ENCODE measurements at places on chromosomes 2 and 18.

- DNase-seq = peak; percentile 35
Measured at GRCh38 chr2:54456612-54457322, 640 bp downstream of the SPTBN1 start.

DNA sequence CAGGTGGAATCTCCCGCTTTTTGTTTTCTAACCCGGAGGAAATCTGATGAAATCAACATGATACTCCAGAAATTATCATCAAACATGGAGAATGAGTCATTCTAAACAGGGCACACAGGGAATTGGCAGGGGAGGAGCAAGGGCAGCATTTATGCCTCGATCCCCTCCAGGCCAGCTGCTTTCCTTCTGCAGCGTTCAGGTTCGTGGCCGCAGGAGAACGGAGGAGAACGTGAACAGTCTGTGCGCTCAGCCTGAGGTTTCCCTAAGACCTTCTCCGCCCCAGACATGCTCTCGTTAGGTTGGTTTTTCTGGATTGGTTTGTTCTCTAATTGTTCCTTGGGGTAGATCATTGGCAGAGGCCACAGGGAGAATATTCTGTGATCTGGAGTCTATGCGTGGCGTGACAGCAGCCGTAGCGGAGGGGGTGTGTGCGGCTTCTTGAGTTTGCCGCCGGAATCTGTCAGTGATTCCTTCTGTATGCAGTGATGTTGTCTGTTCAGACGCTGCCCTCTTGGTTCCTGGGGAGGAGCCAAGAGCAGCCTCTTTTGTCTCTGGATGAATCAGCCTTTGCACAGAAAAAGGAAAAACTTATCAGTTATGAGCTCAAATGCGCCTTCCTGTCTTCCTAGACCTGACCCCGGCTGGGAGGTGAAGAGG is 75.9 kb downstream of the SH3BP4 start:
- no peak for DNase-seq

- DNase-seq = no peak
Measured at GRCh38 chr2:192155511-192156118, 39.1 kb downstream of the TMEFF2 start.

DNA sequence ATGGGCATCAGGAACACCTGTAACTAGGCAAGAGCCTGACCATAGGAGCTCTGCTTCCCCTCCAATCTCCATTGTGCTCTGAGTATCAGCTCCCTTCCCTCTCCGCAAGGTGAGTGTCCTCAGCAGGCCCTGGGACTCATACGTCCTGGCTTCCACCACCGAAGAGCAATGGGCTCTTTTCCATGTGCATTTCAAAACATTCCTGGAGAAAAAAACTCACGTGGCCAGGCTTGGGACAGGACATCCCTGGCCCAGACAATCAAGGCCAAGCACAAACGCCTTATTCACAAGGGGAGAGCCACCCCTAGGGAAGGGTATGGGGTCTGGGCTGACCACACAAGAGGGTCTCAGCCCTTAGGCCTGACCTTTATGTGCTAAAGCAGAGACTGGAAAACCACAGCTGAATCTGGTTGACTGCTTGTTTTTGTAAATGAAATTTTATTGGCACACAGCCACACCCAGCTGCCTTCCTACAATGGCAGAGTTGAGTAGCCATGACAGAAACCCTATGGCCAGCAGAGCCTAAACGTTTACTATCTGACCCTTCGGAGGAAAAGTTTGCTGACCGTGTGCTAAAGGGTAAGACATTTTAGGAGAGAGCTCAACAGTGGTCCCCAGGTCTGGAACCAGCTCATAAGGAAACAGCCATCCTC is 175.7 kb upstream of the ARL4C start:
- no peak for DNase-seq

DNA sequence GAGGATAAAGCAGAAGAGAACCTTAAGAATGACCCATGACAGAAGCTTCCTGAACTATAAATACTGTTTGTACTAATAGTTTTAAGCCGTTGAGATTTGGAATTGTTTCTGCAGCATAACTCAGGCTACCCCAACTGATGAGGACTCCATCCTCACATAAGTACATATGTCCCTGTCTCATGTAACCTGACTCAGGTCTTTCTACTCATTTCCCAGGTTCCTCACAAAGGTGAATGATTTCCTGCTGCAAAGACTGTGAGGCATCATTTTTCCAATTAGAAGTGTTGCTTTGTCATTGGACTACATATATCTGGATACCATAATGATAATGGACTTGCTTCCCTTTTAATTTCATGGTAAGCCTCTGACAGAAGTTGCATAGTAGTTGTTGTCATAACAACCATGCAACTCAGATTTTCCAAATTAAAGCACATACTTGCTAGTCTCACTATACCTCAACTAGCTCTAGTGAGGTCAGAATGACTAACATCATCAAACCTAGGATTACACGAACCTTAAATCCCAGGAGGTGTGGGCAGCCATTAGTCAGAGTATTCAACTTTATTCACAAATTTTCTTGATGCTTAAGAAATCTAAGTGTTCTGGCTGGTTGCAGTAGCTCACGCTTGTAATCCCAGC is 38.0 kb upstream of the NEDD4L start:
- no peak for DNase-seq

DNA sequence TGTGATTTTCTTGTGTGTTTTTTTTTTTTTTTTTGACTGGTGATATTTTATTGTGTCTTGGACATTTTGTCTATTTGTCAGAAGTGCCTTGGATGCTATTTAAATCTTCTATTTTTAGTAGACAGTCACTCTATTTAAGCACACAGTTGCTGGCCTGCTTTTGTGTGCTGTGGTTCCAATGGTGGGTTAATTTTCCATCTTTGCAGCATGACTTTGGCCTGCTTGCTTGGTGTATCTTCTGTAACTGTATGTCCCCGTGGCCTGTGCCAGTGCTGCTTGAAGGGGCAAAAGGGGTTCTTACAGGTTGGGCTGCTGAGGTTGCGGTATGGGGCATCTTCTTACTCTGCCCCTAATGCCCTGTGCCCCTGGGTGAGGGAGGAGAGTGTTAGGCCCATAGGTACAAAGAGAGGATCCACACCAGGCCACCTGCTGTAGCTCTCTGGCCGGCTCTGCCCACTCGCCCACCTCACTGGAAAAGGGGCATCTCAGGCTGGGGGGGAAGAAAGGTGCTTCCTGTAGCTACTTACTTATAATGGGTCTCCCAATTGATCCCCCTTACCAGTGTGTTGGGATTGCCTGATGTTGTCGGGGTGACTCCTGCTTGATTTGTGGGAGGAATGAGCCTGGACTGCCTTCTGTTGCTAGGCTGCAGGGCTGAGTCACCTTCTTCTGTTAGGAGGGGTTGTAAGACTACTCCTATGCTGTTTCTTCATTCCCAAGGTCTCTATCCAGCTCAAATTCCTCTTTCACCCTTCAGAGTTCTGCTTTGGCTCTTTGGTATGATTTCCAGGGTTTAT is 490.0 kb upstream of the HS6ST1 start:
- no peak for DNase-seq

DNA sequence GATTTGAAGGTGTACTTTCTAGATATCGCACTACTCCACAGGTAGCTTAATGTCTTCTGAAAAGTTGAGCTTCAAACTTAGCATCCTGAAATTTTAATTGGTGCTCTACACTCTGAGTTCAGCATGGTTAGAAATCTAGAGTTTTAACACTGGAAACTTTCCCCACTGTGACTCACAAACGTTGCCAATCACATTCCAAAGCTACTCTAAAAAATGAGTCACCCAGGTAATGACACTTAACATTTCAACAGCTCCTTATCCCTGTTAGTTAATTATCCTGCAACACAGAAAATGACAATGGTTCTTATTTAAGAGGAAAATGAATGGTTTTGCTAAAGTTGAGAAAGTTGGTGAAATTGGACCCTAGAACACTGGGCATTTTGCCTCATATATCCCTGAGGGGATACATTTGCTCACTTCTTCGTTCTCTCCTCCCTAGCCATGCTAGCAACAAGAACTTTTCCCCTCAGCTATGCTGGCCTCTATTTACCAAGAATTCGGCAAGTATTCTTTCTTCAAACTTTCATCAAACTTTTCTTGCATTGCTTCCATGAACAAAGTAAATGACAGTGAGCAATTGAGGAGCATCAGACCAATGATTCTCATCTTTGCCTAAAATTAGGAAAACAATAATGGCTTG is 1024.1 kb upstream of the KLHL29 start:
- no peak for DNase-seq

- DNase-seq = no peak
Measured at GRCh38 chr2:230457073-230457768, 41.2 kb downstream of the SP100 start.

DNA sequence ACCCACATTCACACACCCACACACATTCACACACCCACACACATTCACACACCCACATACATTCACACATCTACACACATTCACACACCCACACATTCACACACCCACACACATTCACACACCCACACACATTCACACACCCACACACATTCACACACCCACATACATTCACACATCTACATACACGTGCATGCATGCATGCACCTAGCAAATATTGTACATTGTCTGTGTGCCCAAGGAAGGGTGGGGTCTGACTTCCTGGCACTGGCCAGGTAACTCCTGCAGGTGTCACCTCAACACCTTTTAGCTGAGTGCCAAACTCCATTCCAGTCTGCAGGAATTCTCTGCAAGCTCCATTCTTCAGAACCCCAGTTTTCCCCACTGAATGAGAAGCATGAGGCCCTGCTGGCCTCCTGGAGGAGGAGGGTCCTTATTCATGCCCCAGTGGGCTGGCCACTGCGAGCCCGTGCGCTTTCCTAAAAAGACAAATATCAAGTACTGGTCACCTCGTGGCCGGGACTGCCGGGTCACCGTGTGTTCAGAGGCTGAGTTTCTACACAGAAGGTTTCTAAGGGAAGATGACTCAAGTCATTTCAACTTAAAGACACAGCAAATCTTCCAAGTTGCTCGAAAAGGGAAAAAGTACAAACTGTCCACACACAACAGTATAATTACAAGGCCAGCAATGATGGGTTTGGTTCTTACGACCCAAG is 131.5 kb downstream of the HDAC4 start:
- DNase-seq = no peak

DNA sequence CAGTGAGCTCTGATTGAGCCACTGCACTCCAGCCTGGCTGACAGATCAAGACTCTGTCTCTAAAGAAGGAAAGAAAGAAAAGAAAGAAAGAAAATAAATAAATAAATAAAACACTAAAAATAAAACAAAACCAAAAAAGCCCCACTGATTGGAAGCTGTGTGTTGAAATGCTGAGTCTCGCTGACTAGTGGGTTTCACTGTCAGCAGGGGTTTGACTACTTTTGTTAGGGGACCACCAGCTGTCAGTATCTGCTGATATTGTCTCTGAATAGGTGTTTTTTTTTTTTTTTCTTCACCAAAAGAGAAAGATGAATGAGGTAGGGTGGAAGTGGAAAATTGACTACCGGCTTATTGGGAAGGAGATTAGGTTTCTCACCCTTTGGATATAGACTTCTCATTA is 12.8 kb upstream of the ACTR2 start:
- DNase-seq = no peak

DNA sequence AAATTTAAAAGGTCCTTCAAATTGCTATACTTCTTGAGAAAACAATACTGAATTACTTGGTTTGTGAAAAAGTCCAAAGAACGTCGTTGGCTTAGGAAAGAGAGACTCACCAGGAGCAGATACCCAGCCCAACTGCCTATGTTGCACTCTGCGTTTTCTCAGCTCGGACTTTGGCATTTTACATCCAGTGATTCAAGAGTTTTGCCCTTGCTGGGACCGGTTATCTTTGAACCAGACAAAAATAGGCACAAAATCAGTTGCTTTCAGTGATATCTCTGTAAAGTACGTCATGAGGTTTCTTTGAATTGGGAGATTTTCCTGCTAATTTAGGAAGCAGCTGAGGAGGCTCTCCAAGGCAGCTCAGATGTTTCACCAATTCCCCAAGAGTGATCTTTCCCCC is 29.3 kb downstream of the FHOD3 start:
- no peak for DNase-seq

DNA sequence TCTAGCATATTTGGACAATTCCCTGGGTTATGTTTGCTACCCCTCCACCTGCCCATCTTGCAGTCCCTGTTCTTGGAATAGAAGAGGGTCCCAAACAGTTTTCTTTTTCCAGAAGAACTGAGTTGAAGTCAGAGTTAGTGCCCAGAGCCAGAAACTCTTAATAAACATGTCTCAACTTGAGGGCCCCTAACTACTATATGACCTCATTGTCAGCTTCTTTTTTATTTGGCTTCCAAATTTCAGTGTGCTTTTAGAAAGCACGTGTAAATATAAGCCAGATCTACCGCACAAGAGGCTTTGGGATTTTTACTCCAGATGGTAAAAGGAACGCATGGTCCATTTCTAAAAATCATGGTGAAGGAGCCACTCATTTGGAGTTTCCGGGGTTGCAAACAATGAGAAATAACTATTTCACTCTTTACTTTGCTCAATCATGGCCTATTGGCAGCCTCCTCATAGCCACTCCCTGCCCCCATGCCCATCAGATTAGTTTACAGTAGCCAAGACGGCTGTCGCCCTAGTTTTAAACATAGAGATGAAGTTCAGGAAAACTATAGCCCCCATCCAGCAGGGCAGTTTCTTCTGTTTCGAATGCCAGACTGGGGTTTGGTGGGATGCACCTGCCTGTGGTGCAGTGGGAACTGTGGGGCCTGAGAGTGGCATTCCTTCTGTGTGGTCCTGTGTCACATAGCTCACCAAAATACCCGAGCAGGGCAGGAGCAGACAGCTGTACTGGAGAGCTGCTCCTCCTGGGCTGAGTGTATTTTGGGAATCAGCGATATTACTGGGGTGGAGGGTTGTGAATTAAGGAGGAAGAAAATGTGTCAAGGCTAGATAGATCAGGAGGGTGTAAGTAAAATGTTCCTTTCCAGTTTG is 1.7 kb downstream of the MAPRE3 start:
- no peak for DNase-seq

- DNase-seq = no peak
Measured at GRCh38 chr2:205713086-205713485, 30.8 kb downstream of the NRP2 start.

DNA sequence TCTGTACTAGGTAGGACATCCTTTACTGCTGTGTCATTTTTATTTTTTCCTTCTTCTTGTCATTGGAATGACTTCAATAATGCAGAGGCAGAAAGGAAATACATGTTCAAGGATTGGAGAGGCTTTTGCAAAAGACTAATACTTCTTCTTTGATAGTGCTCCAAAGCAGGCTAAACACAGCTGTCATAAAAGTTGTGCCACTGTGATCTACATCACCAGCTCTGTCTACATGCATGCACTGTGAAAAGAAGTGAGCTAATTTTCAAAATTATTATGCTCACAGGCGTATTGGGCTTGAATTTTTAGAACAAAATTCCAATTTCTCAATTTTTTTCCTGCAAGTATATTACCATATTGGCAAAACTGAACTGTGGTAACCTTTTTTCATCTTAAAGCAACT is 37.5 kb upstream of the CALCRL start:
- no peak for DNase-seq

GRCh38 chr18:3663870-3664512 is 214.0 kb downstream of the TGIF1 start:
- no peak for DNase-seq

DNA sequence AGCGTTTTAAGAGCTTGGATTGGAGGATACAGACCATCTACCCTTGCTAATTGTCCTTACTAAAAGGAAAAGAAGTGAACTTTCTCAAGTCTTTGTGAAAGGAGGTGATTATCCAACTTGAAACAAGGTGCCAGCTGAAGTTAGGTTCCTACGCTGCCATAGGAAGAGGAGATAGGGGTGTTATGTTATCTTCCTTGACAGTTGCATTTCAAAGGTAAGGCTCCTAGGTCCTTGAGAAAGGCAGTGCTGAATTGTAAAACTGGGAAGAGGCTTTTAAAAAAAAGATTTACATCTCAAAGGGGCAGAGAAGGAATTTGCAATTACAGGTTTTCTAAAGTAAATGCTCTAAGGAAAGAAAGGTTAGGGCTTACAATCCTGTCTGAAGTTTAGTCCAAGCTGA is 810.2 kb upstream of the LRATD1 start:
- DNase-seq = no peak

GRCh38 chr2:27681841-27682240 is 18.2 kb downstream of the SLC4A1AP start:
- DNase-seq = no peak
